ENCODE measurements at places on chromosomes 4 and X.

DNA sequence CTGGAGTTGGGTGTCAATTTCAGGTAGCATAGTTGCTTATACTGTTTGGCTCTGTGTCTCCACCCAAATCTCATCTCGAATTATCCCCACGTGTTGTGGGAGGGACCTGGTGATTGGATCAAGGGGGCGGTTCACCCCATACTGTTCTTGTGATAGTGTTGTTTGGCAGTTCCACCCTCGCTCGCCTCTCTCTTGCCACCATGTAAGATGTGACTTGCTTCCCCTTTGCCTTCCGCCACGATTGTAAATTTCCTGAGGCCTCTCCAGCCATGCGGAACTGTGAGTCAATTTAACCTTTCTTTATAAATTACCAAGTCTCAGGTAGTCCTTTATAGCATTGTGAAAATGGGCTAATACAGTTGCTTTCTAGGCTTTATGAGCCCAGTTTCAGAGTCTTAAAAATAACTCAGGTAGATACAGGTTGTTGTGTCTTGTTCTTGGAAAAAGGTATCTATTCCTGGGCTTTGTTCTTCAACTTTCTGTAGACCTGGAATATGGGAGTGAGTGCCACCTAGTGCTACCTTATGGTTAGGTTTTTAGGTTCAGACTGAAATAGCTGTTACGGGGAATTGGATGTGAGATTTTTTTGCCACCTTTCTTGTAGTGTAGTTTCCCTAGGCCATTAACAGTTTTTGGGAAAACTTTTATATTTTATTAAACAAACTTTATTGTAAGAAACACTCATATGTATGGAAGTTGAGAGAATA, 15.6 kb downstream of the PGK1 start:
- DNase-seq, result no peak

GRCh38 chr4:573122-573892, 2.8 kb downstream of the TMEM271 start:
- no peak for DNase-seq

DNA sequence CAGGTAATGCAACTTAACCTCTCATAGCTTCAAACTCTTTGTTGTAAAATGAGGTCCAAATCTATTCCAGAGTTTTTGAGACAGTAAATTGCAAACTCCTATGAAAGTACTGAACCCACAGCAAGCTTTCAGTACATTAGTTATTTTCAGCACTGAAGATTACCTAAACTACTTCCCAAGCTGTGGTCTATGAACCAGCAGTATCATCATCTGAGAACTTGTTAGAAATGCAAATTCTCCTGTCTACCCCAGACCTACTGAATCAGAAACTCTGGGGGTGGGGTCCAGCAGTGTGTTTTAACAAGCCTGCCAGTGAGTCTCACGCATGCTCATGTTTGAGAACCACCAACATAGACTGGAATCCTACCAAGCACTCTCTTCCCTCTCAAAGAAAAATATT, 5.7 kb upstream of the CASP6 start:
- DNase-seq, result peak; percentile 38

GRCh38 chr4:48578132-48578968, 88.3 kb downstream of the ZAR1 start:
- peak; percentile 38 for DNase-seq

GRCh38 chr4:110609044-110609750, 13.7 kb downstream of the PITX2 start:
- no peak for DNase-seq

DNA sequence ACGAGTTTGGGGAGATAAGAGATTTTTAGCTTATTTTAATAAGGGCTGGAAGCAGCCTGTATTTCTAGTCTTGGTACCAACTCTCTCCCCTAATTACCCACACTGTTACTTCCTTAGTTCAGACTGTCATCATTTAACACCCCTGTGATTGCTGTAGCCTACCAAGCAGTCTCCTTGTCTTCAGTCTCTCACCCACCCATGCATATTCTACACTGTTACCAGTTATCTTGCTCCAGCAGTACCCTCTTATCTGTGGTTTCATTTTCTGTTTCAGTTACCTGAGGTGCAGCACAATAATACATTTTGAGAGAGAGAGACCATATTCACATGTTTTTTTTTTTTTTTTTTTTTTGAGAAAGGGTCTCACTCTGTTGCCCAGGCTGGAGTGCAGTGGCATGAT, 80.2 kb downstream of the DIAPH2 start:
- no peak for DNase-seq

DNA sequence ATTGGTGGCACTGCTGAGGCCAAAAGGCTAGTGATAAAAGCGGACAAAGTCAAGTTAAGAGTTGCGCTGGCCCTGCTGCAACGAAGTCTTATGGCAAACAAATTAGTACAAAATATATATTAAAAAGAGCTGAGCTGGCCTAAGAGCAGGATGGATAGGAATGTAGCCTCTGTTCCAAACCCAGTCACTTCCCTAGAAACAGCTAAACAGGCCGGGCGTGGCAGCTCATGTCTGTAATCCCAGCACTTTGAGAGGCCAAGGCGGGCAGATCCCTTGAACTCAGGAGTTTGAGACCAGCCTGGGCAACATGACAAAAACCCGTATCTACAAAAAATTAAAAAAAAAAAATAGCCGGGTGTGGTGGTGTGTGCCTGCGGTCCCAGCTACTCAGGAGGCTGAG, 32.4 kb upstream of the UGDH start:
- DNase-seq, result no peak

DNA sequence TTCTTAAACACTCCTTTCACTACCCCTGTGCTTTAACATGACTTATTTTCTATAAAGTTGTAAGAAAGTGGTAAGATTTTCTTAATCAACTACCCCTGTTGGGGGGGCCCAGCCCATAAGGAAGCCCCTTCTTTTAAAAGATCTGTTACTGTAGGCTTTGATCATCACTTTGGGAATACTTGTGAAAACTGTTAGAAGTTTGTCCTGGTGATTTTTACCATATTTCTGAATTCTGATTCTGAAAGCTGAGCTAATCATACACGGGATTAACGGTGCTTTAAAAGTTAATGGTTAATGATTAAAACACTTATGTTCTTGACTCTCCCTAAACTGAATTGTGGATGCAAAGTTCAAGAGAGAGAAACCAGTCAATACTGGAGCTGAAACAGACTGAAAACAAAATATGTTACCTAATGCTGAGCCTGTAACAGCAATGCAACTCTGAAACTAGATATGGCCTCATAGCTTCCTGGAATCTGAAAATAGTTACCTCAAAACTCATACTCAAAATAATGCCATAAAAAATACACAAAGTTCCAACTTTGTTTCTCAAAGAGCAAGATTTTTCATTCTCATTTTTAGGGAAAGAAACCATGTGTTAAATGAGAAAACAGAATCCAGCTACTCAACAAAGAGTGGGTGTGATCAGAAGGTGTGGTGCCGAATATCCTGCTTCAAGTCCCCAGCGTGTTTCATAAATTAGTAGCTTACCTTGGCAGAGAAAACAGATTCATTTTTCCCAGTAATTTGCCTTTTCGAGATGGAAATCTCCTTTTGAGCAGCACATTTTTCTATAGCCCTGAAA, 31.6 kb downstream of the ADH7 start:
- DNase-seq, result no peak

- no peak for DNase-seq
These were observed 12.8 kb upstream of the F8A1 start for GRCh38 chrX:154873329-154873728.

DNA sequence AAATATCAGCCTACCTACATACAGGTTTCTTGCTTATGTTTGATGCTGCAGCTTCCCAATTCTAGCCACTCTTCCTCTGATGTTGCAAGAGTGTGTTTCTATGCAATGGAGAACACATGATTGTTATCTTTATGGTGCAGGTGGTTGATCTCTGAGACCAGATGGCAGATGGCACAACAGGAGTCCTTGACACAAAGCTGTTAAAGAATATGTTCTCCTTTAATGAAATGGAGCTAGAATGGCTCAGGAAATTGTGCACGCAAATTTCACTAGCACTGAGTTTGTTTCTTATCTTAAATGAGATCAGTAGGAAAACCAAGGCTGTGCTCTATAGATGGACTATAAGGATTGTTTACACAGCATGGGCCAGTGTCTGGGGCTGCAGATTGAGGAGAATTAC, 29.9 kb upstream of the TTC29 start:
- peak; percentile 5 for DNase-seq

DNA sequence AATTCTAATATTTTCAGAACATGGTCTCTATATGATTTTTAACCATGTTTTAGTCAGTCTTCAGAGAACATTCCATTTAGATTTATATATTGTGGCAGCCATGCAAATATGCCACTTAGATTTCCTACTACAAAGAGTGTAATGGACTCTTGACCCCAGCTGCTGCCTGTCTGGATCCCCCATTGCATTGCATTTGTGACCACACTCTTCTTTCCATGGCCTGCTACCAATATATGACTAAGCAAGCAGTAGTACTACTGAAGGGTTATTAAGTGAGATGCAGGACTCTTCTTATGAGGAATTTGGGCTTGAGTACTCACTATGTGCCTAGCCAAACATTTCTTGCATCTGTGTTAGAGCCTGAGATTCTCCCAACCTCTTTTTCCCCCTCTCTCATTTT, 306.8 kb downstream of the PDHA2 start:
- no peak for DNase-seq

- no peak for DNase-seq
These were observed 320.6 kb upstream of the PPARGC1A start for GRCh38 chr4:24210332-24210902.

DNA sequence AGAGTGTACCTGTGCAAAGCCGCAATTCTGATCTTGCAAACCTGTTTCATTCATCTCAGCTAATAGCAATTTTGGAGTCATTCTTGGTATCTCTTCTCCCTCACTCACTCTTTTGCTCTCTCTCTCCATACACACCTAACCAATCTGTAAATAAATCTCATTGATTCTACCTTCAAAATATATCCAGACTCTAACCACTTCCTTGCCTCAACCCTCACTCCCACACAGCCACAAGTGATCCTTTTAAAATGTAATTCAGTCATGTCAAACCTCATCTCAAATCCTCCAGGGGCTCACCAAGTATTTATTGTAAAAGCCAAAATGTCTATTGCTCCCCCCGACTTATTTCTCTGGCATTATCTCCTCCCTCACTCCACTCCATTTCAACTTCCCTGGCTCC, 51.7 kb upstream of the SLC10A4 start:
- no peak for DNase-seq

DNA sequence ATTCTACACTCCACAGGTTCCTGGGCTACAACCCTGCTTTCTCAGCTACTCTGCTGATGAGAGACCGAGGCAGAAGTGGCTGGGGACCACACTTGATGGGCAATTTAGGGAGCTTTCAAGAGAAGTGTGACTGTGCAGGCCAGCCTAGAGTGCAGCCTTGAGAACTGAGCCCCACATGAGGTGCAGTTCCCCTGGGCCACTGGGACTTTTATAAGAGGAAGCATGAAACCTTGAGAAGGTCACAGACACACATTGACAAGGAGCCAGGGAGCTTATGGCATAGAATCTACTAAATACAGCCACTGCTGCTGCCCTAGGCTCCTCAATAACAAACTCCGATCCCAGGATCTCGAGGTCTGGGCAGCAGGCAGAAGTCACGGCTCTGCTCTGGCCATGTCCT, 13.1 kb downstream of the C4orf50 start:
- no peak for DNase-seq

GRCh38 chr4:96912716-96913115, 1072.8 kb downstream of the PDHA2 start:
- DNase-seq, result no peak

DNA sequence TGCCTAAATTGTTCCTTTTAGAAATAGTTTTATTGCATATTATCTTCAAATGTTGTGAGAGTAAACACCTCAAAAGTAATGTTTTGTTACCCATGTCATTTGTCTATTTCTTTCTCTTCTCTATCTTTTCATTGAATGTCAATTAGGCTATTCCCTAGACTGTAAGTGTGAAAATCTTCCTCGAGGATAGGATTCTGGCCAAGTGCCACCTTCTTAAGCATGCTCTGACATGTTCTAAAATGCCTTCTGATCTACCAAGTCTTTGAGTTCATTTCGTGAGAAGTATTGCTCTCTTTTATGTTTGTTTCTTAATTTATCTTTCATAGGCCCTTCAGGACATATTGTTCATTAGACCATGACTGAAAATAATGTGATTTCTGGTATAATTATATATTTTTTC, 44.1 kb upstream of the TLL1 start:
- DNase-seq, result no peak

- DNase-seq, result no peak
These were observed 128.1 kb upstream of the NDP start for GRCh38 chrX:44101281-44101680.

GRCh38 chr4:104643805-104644204, 149.1 kb upstream of the CXXC4 start:
- DNase-seq, result no peak

- DNase-seq, result no peak
These were observed 57.1 kb upstream of the EFHC2 start for GRCh38 chrX:44400588-44400987.

DNA sequence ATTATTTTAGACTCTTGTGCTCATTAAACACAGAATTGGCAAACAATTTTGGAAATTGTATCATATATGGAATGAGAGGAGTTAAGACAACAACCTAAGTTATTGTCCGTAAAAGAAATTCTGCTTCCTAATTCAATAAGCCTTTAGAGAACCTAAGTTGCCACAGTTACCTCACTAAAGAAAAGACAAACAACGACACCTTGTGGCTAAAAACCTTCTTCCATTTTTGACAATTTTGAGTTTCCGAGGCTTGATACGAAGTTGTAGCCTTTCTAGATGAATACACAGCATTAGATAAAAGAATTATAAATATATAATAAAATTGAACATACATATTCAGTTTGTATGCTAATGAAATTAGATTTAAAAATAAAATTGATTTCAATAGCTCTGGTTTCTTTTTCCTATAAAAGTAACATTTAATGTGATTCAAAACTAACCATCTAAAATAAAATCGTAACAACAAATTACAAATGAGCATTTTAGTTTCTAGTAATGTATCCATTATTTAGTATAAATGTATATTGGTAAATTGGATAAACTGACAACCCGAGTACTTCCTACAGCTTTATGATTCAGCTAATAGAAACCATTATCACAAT, 275.1 kb downstream of the GPM6A start:
- peak; percentile 71 for DNase-seq

- peak; percentile 23 for DNase-seq
These were observed 40.0 kb upstream of the IQSEC2 start for GRCh38 chrX:53321230-53321942.

DNA sequence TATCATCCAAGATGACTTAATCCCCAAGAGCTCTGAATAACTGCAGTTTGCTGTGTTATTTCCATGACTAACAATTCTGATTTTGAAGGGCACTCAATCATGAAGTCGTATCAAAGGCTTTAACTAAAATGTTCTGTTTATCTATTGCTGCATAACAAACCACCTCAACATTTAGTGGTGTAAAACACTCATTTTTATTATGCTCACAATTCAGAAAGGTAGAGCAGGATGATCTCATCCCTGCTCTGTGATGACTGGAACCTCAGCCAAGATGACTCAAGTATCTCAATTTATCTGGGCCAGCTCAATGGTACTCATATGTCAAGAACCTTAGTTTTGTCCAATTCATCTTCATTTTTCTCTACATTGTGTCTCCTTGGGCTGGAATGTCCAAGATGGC, 451.1 kb downstream of the PPARGC1A start:
- DNase-seq, result no peak
